ENCODE measurements at places on chromosomes 3 and 15.

- peak; percentile 86 for DNase-seq
These were observed 6.7 kb downstream of the CCDC9B start for GRCh38 chr15:40333922-40334492.

GRCh38 chr15:95793231-95793630, 537.3 kb upstream of the NR2F2 start:
- no peak for DNase-seq

- no peak for DNase-seq
These were observed 47.4 kb upstream of the DCLK3 start for GRCh38 chr3:36811768-36812167.

- DNase-seq, result no peak
These were observed 56.8 kb upstream of the TGFBR2 start for GRCh38 chr3:30549600-30549999.

- DNase-seq, result no peak
These were observed 4.1 kb upstream of the HDAC11 start for GRCh38 chr3:13475871-13476590.

GRCh38 chr15:75195122-75195765, 6.4 kb upstream of the C15orf39 start:
- no peak for DNase-seq

- DNase-seq, result peak; percentile 61
These were observed 605.0 kb upstream of the TBL1XR1 start for GRCh38 chr3:177802151-177802900.

DNA sequence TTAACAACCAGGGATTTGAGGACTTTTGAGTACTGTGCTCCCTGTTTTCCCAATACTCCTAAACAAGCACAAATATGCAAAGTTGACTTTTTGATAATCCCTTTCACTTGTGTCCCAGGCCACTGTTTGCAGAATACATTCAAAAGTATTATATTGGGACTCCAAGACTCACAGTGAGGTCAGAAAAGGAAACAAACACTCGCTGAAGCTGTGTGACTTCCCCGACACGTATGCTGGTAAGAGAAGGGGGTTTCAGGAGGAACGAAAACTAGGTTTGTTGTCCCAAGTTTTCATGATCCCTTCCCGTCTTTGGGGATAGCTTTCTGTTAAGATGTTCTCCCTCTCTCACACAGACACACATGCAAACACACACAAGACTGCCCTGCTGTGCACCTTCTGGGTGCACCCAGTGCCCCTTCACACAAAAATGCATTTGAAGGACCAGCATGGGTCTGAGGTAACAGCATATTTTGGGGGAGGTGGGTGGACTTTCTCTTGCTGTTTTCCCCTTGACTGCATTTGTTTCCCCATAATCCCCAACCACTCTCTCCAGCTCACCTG, 225.2 kb upstream of the PRICKLE2 start:
- DNase-seq, result no peak

DNA sequence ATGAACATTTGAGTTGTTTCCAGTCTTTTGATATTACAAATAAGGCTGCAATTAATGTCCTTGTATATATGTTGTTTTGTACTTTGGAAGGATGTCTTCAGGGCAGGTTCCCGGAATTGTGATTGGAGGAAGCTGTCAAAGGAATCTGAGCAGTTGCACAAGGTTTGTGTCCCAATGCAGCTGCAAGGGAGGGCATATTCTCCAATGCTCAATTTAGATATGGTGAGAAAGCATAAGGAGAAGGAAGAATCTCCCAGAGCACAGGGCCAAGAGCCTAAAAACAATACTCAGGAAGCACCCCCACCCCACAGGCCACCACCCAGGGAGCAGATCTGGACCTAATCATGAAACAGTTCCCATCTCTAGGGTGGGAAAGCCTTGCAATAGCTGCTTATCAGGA, 228.0 kb upstream of the LRRFIP2 start:
- no peak for DNase-seq

- peak; percentile 76 for DNase-seq
These were observed 58.0 kb downstream of the HRH1 start for GRCh38 chr3:11212299-11212608.

DNA sequence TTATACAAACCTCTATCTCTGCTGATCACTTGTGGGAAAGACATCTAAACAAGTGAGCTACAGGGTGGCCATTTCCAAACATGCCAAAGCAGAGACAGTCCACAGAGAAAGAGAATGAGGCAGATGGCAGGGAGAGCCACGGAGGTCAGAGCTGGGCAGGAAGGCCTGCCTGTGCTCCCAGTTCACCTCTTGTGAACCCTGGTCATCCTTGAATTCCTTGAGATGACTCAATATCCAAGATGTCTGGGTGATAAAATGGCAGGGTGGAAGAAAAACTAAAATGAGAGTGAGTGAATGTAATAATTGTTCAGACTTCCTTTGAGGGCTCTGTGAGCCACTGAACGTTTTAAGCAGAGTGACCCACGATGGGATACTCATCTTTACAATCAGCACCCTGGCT, 104.8 kb downstream of the PLCH1 start:
- DNase-seq, result no peak

DNA sequence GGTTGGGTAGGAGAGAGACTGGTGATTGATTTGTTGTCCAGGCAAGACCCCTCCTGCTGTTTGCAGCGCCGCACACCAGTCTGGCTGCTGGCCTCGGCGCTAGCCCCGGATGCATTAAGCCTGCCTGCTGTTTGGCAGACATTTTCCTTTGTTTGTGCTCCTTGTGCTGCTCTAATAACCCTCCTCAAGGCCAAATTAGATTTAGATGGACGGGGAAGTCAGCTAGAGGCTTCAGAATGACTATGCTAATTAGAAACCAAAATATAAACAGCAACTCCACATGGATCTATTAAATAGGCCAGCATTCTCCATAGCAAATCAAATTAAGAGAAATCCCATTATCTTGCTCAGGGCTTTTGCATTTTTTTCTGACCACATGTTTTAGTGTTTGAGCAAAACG, 445.2 kb downstream of the SQOR start:
- no peak for DNase-seq

GRCh38 chr15:55401786-55402246, 6.3 kb downstream of the CCPG1 start:
- DNase-seq, result no peak

DNA sequence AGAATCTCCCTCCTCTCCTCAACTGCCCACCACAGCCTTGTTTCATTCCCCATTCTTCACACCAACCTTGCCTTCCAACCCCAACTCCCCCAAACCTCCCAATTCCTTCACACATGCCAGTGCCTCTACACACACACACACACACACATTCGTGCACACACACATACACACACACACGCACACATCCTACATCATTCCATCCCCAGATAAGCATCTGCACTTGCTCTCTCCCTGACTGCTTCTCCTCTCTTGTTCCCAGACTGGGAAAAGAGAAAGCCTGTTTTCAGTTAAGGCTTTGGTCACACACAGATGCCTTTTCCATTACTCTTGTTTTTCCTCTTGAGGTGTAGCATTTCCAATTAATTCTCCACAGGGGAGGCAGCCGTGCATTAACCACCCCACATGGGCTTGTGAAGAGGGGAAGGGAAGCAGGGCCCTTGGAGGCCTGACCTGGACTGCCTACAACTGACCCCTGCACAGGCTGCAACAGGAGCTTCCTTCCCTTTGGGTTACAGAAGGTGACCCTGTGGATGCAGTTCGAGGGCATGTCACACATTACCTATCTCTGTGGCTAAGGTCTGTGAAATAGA, 32.0 kb upstream of the BOC start:
- no peak for DNase-seq

- no peak for DNase-seq
These were observed 53.4 kb downstream of the FOXB1 start for GRCh38 chr15:60057554-60057953.

DNA sequence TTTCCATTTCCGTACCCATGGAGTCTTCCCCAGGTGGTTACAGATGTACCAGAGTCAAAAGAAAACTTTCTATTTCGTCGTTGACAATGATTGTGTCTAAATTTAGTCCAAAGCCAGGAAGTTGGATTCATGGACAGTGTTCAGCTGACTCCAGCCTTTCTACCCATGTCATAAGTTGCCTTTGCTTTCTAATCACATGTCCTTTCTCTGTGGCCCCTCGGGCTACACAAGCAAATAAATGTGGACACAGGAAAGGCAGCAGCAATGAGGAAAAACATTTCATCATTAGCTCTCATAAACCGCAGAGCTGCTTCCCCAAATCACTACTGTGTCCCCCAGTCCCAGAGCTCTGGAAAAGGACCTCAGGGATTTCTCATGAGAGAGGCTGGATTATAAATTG, 82.0 kb downstream of the USF3 start:
- DNase-seq, result no peak

DNA sequence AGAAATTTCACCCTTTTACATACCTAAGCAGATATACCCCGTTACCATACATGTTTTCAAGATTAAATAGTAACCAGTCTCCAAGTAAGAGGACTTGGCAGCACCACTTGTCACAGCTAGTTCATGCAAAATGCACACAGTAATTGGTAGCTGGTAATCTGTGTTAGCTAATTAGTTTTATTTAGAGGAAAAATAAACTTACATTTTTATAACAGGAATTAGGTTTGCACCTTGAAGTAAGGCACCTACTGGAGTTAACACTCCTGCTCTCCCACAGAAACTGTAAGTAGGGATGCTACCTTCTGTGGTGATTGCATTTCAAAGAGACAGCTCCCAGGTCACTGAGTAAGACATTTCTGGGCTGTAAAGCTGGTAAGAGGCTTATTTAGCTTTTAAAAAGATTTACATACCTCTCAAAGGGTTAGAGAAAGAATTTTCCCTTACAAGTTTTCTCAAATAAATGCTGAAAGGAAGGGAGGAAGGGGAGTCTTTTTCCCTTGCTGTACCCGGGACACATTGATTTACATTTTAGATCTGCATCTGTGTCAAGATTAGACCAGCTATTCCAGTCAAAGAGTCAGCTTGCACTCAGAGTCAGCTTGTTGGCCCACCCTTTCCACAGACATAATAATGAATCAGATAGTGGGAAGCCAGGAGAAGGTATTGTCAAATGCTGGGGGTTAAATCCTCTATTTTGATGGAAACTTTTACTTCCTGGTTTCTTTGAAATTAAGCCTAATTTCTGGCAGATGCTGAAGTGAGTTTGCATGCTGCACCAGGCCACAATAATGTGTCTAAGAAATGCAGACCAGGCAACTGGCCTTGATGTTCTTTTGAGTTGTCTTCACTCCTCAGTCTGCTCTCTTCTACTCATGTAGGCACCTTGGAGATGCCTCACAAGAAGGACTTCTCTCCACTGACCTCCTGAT, 77.6 kb upstream of the CHD2 start:
- DNase-seq, result no peak

DNA sequence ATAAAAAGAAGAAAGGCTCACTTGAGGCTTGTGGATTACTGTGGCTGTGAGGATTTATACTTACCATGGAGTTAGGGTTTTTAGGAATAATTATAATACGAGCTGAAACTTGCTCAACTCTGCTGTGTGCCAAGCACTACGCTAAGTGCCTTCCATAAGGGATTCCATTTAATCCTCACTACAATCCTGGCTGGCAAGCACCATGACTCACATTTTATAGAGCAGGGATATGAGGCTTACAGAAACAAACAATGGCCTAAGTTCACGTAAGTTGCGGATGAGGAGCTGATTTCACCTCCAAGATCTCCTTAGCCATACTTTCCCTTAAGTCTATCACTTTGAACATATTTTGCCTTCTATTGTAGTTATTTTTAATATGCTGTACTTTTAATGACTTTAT, 43.9 kb upstream of the ARL8B start:
- DNase-seq, result peak; percentile 66

GRCh38 chr3:17942856-17943255, 200.4 kb upstream of the TBC1D5 start:
- no peak for DNase-seq

- peak; percentile 33 for DNase-seq
These were observed 455 bp upstream of the ABHD17C start for GRCh38 chr15:80694611-80695098.

GRCh38 chr15:35279811-35280210, 194.7 kb upstream of the NANOGP8 start:
- peak; percentile 5 for DNase-seq

DNA sequence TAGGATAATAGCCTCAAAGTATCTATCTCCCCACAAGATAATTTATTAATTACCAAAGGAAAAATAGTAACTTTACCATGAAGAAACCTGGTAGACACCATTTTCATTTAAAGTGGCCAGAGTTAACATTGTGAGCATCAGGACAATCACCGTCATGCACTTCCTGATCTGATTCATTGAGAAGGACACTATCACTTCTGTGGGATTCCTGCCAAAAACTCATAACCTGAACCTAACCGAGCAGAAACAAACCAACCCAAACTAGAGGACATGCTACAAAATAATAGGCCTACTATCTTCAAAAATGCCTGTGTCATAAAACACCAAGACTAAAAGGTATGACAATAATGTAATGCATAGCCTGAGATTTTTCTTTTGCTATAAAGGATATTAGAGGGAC, 39.0 kb downstream of the FSIP1 start:
- DNase-seq, result no peak

DNA sequence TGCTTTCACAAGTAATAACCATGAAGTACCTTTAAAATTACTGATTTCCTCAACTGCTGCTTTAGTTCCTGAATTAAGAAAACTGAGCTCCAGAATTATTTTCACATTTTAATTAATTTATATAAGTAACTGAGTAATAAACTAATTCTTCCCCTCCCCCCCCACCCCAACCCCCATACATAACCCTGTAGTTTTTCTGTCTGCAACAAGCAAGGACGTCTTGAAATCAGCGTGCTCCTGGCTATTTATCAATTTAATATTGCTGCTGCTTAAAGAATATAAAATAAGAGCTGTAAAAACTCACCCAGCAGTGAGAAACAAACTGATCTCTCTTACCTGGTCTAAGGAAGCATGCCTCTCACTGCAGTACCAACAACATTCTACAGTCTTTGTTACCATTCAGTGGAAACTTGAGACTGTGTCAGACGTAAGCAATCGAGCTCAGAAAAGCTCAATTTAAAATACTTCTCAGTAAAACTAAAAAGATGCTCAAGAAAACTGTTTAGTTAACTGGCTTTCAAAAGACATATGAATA, 121.0 kb downstream of the TFDP2 start:
- DNase-seq, result peak; percentile 90

- peak; percentile 42 for DNase-seq
These were observed 357.4 kb downstream of the RORA start for GRCh38 chr15:60871731-60872130.

DNA sequence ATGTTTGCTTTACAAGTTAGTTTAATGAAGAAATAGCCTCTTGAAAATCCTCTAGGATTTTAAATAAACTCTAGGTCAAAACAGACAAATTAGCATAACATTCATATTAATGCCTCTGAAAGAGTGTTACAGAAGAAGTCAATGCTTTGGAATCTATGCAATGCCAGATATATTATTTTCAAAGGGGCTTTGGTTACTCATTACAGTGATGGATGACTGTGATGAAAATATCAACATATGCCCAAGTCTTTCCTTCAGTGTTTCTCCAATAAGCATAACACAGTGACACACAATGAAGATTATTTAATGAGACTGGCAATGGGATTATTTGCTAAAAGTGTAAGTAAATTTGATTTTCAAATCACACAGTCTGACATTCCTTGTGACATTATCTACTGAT, 1247.2 kb downstream of the ROBO2 start:
- peak; percentile 29 for DNase-seq
